ENCODE measurements at places on chromosomes 12 and 14.
A peak's percentile ranks its signal among the peaks of the same experiment; 100 is the strongest.

DNA sequence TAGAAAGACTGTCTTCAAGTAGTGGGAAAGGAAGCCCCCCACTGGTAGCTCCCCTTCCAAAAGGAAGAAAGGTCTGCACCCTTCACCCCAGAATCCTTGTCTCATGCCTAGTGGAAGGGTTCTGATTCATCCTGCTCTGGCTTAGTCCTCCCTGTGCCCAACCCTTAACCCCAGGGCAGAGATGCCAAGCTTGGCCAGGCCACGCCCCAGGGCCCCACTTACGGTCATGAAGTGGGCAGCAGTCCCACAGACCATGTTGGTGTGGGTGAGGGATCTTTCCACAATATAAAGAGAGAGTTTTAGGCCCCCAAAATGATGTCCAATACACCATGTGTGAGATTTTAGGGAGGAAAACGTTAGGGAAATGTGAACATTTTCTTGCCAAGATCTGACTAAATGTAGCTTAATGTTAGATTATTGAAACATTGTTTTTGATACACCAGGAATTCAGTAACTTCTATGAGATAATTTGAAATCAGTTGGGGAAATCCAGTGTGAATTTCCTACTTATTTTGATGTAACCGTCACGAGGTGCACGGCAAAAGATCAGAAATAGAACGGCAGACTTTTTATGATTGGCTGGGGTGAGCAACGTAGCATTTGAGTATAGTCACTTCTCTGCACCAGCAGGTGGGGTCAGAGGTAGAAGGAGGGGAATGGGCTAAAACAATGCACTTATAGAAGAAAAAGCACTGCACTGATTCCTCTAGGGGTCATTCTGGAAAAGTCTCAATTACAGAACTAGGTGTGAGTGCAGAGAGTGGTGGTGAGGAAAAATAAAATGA lies 8.2 kb upstream of the SSPN start:
- DNase-seq, result no peak

DNA sequence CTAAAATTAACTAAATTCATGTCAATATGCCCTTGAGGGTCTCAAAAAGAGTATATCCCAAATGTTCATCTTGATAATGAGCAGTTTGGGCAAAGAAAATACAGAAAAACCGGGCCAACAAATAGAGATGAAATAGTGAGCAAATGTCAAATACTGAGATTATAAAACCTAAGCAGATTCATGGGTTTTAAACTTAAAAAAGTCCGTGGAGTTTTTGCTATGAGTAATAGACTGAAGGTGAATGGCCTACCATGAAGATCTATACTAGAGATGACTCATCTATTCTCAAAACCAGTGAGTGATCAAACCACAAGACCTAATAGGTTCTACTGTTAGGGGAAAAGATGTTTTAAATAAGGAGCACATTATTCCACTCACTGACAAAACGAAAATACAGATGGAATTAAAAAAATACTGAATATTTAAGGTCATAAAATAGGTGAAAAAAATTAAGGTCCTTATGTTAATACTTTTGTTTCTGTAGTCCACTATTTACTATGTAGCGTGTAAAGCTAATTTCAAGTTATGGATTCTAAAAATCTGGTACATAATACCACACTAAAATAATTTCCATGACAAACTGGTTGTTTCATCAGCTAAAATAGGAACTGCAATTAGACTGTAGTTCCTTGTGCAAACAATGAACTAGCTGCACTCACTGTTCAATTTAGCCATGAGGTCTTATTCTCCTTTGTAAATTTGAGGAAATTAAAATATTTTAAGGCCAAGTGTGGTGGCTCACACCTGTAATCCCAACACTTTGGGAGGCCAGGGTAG lies 5.0 kb downstream of the HNRNPC start:
- no peak for DNase-seq

DNA sequence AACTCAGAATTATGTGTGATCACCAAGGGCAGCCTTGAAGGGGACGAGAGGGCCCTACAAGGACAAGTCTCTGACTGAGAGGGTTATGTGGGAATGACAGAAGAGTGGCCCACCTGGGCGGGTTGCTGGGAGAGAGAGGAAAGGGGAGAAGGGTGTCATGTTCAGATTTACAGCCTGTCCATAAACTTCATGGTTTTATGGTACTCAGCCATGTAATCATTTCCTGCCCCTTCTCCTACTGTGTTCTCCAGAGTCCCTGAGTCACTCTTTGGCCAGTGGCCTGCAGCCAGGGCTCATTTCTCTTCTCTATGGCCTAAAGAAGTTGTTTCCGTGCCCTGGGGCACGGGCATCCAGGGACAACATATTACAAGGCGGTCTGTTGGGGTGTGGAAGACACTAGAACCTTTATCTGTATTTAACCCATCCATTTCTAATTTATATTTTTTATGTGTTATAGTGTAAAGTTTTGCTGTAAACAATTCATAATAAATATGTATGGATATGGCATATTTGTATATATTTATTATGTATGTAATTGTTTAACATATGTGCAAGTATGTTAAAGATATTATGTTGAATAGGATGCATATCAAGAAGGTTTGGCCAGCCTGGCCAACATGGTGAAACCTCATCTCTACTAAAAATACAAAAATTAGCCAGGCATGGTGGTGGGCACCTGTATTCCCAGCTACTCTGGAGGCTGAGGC lies 26.9 kb downstream of the DDX47 start:
- no peak for DNase-seq

- DNase-seq, result no peak
These were observed 34.4 kb upstream of the CCNT1 start for GRCh38 chr12:48750769-48751356.

DNA sequence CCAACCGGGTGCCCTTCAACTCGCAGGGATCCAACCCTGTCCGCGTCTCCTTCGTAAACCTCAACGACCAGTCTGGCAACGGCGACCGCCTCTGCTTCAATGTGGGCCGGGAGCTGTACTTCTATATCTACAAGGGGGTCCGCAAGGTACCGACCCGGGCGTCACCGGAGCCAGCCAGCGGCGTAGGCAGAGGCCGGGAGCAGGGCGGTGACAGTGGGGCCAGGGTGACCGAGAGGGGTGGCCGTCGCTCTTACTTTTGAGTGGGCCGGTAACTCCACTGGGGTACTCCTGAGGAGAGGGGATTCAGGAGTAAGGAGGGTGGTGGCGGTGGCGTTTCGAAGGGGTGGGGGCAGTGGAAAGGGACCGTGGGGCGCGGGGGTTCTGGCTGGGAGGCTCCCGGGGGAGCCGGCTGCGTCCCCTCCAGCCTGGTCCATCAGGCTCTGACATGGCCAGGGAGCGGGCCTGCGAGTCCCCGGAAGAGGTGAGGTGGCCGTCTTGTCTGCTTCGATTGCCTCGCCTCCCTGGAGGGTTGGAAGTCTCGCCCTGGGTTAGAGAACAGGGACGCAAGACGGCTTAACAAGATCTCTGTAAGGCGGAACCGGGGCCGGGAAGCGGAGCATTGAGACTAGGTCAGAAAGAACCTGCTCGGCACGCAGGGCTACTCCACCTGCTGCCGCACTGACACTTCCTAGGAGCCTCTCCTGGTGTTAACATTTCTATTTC lies 491 bp downstream of the WDR20 start:
- peak; percentile 38 for DNase-seq

DNA sequence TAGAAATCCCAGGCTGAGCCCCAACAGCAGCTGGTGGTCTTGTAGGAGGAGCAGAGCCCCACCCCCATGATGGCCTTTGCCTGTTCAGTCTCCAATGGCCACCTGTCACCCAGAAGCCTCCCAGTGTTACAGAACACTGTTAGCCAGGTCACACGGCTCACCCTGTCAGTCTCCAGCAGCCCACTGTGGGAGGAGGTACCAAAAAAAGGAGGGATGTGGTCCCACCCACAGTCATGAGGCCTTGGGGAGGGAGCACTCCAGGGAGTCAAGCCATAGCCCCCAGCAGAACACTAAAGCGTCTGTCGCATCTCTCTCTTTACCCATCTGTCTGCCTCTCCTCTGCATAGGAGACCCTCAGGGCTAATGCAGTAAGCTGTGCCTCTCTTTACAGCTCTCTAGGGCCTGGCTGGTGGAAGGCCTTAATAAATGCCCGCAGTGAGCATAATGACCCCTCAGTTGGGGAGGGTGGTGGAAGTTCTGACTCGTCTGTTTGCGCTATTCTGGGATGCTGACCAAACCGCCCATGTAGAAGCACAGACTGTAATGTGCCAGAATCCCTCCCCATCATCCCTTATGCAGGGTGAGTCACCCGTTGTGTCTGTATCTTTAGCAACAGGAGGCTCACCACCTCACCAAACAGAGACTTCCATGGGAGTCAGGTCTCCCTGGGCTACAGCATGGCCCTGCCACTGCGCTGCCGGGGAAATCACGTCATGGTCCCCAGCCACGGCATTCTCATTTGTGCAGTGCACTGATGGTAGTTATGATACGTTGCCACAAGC lies 14.6 kb downstream of the C14orf132 start:
- no peak for DNase-seq

GRCh38 chr12:100138048-100138802 lies 4.4 kb downstream of the BLTP3B start:
- peak; percentile 45 for DNase-seq

DNA sequence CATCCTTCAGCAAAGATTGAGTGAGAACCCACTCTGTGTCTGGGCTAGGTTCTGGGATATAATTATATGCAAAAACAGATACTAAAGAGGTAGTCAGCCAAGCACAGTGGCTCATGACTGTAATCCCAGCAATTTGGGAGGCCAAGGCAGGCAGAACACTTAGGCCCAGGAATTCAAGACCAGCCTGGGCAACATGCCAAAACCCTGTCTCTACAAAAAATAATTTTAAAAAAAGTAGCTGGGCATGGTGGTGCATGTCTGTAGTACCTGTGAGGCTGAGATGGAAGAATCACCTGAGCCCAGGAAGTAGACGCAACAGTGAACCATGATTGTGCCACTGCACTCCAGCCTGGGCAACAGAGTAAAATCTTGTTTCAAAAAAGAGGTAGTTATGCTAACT lies 237.5 kb upstream of the HMGA2 start:
- no peak for DNase-seq

DNA sequence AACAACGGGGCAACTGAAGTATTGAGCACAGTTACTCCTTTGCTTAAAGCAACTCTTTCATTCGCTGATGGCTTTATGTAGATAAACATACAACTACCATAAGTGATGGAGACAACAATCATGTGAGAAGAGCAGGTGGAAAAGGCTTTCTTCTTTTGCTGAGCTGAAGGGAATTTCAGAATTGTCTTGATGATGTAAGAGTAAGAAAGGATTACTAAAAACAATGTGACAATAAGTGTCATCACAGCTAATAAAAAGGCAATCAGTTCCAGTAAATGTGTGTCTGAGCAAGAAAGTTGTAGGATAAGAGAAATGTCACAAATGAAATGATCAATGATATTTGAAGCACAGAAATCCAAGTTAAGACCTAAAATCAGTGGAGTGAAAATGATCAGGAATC lies 647 bp downstream of the OR6C70 start:
- no peak for DNase-seq

DNA sequence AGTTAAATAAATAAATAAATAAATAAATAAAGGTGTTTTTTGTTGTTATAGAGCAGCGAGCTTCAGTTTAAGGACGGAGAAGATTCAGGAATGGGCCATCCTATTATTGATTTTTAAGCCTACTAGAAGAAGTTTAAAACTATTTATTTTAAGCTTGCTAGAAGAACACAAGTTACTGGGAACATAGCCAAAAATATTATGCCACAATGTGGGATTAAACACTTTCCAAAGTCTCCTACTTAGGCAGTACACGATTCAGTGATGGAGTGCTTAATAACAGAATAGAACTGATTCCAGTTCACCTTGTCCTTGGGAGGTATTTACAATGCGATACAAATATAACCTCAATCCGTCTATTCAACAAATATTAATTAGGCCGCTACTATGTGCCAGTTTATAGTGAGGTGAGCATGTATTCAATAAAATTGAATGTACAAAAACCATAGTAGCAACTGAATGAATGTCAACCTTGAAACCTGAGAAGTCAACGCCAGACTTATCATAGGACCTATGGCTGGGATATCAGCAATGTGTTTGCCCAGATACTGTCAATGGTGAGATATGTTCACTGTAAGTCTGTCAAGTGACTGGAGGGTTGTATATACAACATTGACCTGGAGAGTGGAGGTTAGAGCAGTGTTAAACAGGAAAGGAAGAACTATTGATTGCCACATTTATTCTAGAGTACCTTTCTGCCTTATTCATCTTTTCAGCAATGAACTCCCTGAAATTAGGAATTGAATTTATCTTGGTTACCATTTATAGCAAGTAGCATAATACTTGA lies 486.4 kb downstream of the TMTC2 start:
- no peak for DNase-seq

DNA sequence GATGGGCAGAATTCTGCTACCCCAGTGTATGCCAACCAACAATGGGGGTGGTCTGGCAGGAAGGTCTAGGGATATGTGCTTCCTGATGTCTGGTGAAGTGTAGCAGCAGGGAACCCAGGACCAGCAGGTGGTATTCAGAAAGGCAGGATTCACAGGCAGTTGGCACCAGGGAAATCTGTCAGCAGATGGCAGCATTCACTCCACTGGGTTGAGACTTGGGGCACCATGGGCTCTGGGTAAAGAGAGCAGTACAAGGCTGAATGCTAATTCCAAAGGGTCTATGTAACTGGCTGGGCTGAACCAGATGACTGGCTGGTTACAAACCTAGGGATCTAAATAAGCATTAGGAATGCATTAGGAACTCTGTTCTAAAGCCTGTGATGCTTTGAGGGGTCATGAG lies 466.9 kb upstream of the STXBP6 start:
- no peak for DNase-seq

DNA sequence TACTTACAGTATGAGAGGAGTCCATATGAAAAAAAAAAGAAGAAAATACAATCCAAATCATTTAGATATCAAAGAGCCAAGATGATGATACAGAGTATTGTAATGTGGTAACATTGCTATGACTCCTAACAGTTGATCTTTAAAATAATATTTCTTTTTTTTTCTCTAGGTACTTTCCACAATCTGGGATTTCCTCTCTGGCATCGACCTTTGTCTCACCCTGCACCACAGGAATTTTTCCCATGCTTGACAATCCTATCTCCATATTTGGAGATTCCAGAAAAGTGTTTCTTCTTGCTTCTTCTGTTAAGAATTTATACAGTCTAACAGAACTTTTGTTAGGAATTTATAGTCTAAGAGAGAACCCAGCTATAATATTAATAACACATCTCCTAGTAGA lies 184.4 kb downstream of the ITPR2 start:
- no peak for DNase-seq

DNA sequence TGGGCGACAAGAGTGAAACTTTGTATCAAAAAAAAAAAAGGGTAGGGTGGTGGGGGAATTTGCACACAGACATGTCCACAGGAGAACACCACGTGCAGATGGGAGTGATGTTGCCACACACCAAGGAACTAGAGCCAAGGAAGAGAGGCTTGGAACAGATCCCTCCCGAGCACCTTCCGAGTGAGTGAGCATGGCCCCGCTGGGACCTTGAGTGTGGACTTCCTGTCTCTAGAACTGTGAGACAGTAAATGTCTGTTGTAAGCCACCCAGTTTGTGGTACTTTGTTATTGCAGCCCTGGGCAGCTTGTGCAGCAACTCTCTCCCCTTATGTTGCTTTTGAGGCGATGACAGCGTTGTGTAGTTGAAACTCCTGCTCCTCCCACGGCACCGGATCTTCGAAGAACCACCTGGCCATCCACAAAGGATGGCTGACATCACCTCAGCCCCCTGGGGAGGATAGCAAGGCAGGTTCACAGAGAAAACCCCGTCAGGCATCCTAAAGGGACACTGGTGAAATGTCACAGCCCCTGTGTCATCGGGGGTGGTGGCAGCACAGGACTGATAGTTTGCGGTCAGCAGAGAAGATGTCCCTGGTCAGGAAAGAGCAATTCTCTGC lies 54.7 kb upstream of the PLEKHG3 start:
- no peak for DNase-seq
